ENCODE measurements at places on chromosomes 5 and 9.

DNA sequence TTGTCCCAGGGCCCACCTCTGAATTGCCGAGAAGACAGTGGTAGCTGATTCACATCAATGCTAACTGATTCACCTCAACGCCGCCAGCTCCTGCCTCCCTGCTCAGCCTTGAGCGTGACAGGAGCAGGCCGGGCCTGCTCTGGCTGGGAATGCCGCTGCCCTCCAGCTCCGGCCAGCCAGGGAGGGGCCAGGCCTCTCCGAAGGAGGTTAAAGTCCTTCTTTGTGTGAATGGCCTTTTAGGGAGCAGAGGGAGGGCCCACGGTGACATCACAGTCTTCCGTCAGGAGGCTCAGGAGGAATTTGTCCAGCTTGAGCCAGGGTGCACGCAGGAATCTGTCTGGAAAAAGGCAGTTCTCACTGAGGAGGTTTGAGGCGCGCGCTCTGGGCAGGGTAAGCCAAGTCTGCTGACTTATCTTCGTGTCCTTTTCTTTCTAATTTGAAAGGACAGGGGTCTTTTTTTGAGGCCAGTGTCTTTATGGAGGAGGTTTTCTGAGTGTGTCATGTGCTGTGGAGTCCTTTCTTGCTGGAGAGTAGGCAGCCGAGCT, 82.7 kb downstream of the C9orf152 start:
- DNase-seq: no peak

- no peak for DNase-seq
Observed at GRCh38 chr5:133907075-133907474, 61.4 kb downstream of the C5orf15 start.

- no peak for DNase-seq
Observed at GRCh38 chr5:33891788-33892619, at the start of gene ADAMTS12. TSS of gene ADAMTS12 (minus strand) at chr5:33891990. CDS start at chr5:33891856, 134 bp downstream.

GRCh38 chr9:29332789-29333188, 1759.5 kb upstream of the C9orf72 start:
- no peak for DNase-seq

DNA sequence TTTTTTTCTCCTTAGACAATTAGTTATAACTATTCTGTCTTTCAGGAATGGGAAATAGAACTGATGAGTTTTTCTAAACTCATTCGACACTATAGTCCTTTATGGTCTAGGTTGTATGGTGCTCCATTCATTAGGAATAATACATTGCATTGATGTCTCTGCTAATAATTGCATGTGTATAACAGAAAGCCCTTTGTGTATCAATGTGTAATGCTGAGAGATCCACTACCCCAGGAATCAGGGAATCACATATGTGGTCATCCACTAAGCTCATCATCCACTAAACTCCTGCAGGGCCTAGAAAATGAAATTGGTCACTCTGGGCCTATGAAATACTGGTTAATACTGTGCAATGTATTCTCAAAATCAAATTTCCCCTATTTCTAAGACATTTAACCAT, 242.0 kb upstream of the CDH18 start:
- DNase-seq: no peak

- DNase-seq: no peak
Observed at GRCh38 chr9:21404146-21404545, 4.8 kb upstream of the IFNA8 start.

GRCh38 chr9:116700882-116701865, 14.1 kb downstream of the TRIM32 start:
- no peak for DNase-seq
